ENCODE measurements at places on chromosomes 1 and 21.

GRCh38 chr1:21734526-21734925 lies 48.4 kb downstream of the USP48 start:
- DNase-seq: no peak

- no peak for DNase-seq
These were observed 54.8 kb downstream of the ATF6 start for GRCh38 chr1:161820914-161821313.

DNA sequence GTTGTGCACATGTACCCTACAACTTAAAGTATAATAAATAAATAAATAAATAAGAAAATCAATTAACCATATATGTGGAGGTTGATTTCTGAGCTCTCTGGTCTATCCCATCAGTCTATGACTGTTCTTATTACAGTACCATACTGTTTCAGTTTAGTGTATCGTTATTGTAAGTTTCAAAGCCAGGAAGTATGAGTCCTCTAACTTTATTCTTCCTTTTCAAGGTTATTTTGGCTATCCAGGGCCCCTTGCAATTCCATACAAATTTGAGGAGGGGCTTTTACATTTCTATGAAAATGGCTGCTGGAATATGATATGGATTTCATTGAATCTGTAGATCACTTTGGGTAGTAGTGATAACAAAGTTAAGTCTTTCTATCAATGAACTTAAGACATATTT lies 96.9 kb upstream of the BCL9 start:
- no peak for DNase-seq

GRCh38 chr1:68117416-68117815 lies 67.0 kb upstream of the DIRAS3 start:
- DNase-seq: no peak

DNA sequence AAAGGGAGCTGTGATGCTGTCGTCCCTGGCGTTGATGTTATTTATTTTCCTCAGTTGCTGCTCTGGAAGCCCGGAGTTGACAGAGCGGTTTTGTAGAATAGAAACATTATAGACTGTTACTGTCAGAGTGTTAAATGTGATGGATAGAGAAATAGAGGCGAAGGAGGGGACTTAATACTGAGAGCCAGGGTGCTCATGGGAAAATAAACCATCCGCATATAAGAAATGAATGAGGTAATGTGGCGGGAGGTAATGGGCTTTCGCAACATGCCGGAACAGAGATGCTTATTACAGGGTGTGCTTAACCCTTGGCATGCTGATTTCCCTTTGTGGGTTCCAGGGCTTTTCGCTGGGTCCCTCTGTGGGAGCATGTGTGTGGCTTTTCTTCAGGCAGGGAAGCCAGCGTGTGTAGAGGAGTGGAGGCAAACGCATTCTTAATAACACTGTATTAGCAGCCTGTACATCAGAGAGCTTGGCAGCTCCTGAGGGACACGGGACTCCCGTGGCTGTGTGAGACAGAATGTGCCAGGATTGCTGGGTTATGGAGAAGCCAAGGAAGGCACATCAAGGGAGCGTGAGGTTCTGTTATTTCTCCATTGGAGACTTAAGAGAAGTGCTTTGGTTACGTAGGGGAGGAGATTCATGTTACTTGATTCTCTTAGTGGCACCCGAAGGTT lies 141.0 kb downstream of the PBX1 start:
- DNase-seq: no peak

- DNase-seq: no peak
These were observed 21.4 kb upstream of the BMP8A start for GRCh38 chr1:39470040-39470439.

DNA sequence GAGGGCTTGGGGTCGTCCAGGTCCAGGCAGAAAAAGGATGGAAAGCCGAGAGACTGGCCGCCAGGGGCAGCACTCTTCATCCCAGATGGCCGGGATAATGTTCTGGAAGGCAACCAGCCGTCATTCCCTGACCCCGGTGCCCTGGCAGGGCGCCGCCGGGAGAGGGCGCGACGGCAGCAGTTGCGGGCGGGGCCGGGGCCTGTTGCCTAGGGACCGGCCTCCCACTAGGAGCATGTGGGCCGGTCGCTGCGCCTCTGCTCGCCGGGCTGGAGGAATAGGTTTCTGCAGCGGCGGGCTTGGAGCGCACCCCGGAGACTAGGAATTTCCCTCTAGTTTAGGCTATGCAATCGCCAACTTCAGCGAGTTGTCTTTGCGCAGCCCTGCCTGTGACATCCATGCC lies 11.0 kb downstream of the DMRTB1 start:
- no peak for DNase-seq

GRCh38 chr1:46067652-46068051 lies 64.8 kb downstream of the PIK3R3 start:
- no peak for DNase-seq

DNA sequence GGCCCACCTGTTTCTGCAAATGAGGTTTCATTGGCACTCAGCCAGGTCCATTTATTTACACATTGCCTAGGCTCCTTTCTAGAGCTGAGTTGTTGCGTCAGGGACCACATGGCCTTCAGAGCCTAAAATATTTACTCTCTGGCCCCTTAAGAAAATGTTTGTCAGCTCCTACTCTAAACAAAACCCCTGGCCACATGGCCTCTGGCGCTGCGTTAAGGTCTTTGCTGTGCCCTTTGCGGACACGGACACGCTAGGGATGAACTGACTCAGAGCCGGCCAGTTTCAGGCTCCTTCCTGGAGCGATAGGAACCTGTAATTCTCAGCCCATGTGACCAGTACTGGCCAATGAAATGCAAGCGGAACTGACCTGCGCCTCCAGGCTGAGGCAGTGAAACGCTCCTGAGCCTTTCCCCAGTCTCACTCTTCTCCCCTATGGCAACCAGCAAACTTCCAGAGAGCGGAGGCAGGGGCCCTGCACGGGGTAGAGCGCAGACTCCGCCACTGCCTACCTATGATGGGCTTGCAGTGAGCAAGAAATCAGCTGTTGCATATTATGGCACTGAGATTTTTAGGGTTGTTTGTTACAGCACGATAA lies 160.3 kb downstream of the ETS2 start:
- no peak for DNase-seq

DNA sequence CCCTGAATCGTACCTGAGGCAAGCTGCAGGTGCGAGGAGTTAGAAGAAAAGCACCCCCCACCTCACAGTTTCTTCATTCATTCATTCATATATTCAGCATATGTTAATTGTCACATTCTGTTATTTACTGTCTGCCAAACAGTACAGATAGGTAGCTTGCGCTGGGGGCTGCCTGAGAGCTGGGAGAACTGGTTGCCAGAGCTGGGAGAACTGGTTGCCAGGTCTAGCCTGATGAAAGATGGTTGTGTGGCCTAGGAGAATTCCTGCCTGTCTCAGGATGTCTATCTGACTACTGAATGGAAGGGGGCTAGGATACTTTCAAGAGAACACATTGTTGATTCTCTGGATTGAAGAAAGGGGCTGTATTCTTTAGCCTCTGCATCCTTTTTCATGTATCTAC lies 225.9 kb upstream of the POU3F1 start:
- no peak for DNase-seq

DNA sequence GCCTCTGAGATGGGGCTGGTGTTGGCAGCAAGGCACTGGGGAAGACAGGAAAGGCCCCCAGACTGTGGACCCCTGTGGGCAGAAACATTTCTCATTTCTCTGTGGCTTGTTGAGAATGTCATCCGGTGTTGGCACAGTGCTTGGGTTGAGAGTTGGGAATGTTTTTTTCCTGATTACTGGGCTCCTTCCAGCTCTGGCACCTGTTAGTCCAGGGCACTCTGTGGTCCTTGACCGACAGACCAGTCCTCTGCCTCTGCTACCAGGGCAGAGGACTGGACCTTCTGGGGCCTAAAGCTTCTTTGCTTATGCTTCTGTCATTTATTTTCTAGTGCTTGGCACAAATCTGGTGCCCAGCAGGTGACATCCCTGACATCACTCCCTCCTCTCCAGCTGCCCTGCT lies 4.8 kb upstream of the SPRR5 start:
- DNase-seq: no peak

DNA sequence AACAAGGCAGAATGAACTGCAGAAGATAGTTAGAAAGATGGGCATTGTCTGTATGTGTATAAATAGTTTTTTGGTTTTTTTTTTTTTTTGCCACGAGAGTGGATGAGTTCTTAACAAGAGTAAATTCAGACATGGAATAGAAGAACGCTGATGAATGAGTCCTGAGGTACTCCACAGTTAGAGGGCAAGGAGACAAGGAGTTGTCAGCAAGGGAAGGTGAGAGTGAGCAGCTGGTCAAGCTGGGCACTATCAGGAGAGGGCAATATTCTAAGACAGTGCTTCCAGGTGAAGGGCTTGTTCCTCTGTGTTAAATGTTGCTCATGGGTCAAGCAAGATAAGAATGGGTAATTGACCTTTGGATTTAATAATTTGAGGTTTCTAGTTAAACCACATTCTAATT lies 138.6 kb upstream of the FAM78B start:
- DNase-seq: no peak

DNA sequence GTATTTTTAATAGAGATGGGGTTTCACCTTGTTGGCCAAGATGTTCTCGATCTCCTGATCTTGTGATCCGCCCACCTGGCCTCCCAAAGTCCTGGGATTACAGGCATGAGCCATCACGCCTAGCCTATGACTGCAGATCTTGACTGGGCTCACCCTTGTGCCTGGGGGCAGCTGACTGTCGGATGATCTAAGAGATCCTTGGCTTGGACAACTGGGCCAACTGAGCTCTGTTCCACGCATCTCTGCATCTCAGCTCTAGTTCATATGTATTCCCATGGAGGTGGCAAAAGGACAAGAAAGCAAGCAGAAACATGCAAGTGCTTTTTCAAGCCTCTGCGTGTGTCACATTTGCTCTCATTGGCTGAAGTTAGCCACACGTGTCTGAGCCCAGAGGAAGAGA lies 75.8 kb upstream of the SELENON start:
- DNase-seq: no peak

DNA sequence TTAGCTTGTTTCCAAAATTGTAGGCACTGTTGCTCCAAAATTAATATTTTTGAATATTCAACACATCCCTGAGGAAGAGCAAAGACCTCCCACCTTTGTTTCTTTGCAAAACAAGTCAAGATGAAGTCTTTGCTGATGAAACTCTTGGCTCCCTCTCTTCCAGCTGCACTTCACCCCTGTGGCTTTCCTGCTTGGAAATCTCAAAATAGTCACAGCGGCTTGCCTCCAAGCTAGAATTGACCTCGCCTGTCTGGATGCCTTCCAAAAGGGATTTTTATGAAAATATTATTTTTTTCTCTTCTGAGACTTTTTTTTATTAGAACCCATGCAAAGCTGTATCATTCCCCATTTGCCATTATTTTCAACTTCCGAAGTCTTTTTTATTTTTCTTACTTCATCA lies 71.1 kb upstream of the MROH9 start:
- DNase-seq: no peak

DNA sequence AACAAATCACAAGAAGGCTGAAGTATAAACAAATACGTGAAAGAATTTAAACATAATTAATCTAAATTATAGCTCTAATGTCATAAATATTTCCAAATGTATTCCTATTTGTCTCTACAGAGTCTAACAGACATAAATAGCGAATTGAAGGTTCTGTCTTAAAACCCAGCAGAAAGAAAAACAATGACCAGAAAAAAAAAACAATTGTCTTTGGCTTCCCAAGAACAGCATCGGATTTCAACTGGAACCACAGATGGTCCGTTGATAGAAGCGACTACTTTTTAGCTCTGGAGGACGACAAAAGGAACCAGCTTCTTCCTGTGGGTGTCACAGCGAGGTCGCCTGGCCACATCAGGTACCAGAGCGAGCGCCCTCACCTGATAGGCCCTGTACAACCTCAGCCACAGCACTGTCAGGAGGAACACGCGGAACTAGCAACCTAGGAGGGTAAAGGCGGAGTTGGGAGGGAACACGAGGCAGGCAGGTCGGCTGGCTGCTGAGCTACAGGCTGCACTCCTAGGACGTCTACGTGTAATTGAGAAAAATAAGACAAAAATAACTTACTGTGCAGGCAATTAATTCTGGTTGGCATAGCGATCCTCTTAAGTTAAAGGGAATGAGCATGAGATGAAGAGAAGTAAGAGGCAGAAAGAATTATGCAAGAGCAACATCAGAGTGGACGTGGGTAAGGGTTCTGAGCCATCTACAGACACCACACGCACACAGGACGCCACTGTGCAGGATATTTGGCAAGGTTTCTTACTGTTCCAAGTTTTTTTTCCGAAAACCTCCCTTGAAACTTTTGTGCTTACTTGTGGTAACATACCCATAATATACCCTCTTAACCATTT lies 16.7 kb upstream of the PRDM15 start:
- DNase-seq: no peak

DNA sequence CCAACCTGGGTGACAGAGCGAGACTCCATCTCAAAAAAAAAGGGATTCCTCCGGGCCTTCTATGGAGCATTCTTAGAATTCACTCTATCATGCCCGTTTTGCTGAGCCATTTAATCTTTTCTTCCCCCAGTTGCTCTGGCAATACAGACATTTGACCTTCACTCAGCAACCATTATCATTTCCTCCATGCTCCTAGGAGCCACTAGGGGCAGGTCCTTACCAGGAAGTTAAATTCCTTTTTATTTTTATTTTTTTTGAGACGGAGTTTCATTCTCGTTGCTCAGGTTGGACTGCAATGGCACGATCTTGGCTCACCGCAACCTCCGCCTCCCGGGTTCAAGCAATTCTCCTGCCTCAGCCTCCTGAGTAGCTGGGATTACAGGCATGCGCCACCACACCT lies 9.7 kb upstream of the CGN start:
- DNase-seq: no peak

DNA sequence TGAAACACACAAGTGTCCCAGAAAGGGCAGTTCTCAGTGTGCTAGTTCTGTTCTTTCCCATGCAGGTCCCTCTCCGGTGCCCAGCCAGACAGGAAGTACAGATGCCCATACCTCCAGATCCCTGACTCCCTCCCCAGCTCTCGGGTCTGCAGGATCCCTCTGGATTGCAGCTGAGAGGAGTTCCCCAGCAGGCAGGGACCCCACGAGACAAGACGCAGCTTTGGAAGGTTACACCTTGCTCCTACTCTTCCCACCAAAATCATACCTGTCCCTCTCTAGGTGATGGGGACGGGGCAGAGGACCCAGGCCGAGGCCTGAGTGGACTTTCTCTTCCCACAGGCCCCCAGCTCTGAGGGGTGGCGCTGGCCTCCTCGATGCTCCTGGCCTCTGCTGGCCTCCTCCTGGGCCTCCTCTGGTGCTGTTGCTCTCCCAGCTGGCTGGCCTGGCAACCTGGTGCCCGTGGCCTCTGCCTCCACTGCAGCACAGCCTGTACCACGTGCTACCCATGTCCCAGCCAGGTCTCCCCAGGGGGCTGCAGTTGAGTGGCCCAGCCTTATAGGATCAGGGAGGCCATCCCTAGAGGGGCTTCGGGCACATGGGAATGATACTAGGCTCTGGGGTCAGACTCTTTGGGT lies 9.4 kb downstream of the LDLRAD2 start:
- no peak for DNase-seq

Data from T-helper 1 cell (primary cell).